Endothelial cell (in vitro differentiated cells): ENCODE measurements at places on chromosomes 4 and X. TPM values are rescaled to one million over a fixed set of nuclear protein-coding genes. Genes with fewer than 3 reads are reported as not detected.

DNA sequence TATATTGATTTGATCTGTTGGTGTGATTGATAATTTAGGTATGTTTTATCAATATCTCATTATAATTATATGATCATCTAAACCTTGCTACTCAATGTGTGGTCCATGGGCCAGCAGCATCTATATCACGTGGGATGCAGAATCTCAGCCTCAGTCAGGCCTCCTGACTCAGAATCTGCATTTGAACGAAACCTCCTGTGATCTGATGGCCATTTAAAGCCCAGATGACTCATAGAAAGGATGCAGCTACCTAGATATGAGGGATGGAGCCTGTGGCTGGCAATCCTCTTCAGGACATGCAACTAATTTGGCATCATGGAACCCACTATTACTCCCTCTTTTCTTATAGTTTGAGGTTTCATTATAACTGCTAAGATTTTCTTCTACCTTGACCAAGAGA lies 11.3 kb upstream of the CHRNA9 start:
- no peaks in the 10 kb centered on the region for H3K36me3 ChIP-seq
- DNase-seq: no peak
- H3K4me1 ChIP-seq: peaks cover 17% of the 10 kb centered on the region
- H3K4me3 ChIP-seq: no peak overlapping the region
- H3K27me3 ChIP-seq: no peaks in the 10 kb centered on the region

DNA sequence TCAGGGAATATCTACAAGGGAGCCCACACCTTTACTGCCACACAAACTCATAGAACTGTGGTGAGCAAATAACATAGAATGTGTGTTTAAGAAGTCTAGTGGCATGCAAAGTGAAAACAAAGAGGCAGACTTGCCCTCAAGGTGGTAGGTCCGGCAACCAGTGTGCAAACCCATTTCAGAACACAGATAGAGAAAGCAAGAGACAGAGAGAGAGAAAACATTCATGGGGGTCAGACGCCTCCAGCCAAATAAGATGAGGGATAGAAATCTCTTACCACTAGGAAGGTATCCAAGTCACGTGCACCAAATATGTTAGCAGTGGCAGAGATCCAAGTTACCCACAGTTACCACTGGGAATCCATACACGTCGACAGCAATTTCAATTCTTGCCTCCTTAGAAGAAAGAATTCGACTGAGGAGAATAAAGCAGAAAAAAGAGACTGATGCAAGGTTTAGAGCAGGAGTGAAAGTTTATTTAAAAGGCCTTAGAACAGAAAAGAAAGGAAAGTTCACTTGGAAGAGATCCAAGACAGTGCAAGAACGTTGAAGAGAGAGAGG lies 252.8 kb downstream of the NAP1L3 start:
- H3K4me1 ChIP-seq: no peaks in the 10 kb centered on the region
- no peak overlapping the region for H3K4me3 ChIP-seq
- H3K27me3 ChIP-seq: no peaks in the 10 kb centered on the region
- H3K27ac ChIP-seq: no peak overlapping the region
- no peak for DNase-seq

DNA sequence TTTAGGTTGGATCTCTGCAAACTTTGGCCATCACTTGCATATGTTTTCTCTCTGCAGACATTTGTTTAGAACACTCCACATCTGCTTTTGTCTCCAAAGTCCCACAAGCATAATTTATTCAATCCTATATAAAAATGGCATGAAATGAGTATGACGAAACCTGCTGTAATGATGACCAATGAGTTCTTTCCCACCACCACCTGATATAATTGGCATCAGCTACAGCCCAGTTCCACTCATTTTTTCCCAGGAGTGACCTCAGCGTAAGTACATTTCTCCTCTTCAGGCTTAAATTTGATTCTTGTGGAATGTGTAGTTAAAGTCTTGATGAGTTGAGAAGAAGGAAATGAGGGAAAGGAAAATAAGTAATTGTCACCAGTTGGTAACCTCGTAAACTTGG lies 205.1 kb downstream of the AWAT2 start:
- no peak for DNase-seq
- no peaks in the 10 kb centered on the region for H3K36me3 ChIP-seq
- no peaks in the 10 kb centered on the region for H3K27me3 ChIP-seq
- H3K27ac ChIP-seq: no peak overlapping the region
- H3K4me3 ChIP-seq: no peak overlapping the region

DNA sequence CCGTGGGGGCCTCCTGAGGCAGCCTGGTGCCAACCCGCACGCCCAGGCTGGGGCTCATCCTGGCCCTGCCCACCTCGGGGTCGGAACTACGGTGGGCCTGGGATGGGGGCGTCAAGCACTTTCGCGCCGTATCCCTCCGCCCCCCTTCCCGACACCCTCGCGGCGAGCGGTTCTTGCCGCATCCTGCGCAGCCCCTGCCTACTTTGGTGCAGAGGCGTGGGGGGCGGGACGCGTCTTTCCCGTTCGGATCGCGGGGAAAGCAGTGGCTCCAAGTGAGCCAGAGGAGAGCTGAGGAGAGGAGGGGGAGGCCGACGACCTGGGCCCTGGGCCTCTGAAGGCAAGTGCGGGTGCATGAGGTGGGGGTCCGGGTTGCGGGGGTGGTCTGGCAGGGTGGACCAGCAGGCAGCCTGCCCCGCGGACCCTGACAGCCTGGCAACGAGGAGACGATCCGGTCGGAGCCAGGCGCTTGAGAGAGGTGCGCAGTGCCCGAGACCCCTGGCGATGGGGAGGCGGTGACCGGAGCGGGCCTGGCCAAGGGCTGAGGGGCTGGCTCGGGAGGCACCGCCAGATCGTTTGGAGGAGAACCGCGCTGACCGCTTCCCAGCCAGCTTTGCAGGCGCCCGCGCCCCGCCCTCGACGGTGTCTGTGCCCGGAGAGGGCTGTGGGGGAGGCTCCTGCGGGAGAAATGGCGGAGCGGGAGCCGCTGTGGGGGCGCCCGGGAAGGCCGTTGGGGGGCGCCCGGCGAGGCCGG lies at the start of gene GPRASP2:
Gene GPRASP2, plus strand, starts transcription at position 233 of the 751 bp plus-strand sequence. CDS start 2,422 bp downstream, outside the sequence.
- no peaks in the 10 kb centered on the region for H3K4me1 ChIP-seq
- H3K27ac ChIP-seq: no peak within 1 kb of the TSS
- H3K36me3 ChIP-seq: no peaks in the 10 kb centered on the region
- peak; percentile 36 for DNase-seq

- no peak overlapping the region for H3K27ac ChIP-seq
- H3K4me3 ChIP-seq: no peak overlapping the region
- peak; percentile 22 for DNase-seq
- H3K27me3 ChIP-seq: peaks cover 4% of the 10 kb centered on the region
- peaks cover 3% of the 10 kb centered on the region for H3K36me3 ChIP-seq
Observed at GRCh38 chrX:54785901-54786300, 12.2 kb downstream of the ITIH6 start.

Gene SMPX
- not detected for total RNA-seq

Gene SSX4
- not detected for total RNA-seq

Gene CFAP299
- not detected for total RNA-seq

Gene CXCL8
- total RNA-seq: not detected

Gene CXorf49
- total RNA-seq: not detected
